NCI-H1105 treated with DMSO at 0.1 percent for 48 hours (cell line): ENCODE measurements at places on chromosomes 12 and 14.

DNA sequence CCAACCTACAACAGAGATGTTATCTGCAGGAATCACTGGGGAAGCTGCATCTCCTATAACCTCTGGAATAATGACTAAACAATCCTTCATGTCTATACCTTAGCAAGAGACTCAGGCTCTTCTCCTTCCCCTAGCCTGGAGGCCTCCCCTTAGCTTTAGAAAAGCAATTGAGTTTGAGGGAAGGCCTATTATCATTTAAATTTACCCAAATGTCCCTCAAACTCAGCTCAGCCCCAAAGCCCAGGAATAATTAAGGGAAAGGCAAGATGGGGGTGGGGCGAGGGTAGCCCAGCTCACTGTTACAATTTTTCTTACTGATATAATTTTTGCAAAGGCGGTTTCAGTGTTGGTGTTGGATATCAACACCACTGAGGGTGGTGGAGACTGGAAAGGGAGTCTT lies 151.4 kb upstream of the EEA1 start:
- no peak for DNase-seq

- no peak for DNase-seq
Observed at GRCh38 chr12:99558109-99558508, 89.4 kb upstream of the GARIN6 start.

- DNase-seq, result no peak
Observed at GRCh38 chr12:72368719-72369422, 96.7 kb downstream of the TRHDE start.

DNA sequence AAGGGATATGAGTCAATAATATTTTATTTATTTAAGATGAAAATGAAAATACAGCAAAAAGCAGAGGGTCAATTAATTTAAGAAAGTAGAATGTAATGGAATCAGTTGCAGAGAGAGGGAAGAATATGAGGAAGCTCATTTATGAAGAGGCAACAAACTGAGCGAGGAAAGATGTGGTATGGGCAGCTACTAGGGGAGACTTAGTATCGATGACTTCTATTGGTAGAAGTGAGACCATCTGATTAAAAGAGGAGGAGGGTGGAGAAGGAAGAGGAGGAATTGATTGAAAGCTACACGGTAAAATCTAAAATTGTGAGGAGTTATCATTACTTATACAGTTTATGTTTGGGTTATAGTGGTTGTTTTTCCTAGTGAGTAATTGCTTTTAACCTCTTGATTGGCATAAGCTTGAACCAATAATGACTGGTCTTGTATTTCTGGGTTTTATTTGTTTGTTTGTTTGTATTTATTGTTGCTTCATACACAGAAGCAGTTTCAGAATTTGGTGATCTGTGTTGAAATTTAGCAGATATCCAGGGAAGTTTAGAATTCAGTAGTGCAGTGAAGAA lies 121.0 kb downstream of the LRRIQ1 start:
- no peak for DNase-seq

GRCh38 chr14:33587791-33588190 lies 363.1 kb downstream of the EGLN3 start:
- no peak for DNase-seq

DNA sequence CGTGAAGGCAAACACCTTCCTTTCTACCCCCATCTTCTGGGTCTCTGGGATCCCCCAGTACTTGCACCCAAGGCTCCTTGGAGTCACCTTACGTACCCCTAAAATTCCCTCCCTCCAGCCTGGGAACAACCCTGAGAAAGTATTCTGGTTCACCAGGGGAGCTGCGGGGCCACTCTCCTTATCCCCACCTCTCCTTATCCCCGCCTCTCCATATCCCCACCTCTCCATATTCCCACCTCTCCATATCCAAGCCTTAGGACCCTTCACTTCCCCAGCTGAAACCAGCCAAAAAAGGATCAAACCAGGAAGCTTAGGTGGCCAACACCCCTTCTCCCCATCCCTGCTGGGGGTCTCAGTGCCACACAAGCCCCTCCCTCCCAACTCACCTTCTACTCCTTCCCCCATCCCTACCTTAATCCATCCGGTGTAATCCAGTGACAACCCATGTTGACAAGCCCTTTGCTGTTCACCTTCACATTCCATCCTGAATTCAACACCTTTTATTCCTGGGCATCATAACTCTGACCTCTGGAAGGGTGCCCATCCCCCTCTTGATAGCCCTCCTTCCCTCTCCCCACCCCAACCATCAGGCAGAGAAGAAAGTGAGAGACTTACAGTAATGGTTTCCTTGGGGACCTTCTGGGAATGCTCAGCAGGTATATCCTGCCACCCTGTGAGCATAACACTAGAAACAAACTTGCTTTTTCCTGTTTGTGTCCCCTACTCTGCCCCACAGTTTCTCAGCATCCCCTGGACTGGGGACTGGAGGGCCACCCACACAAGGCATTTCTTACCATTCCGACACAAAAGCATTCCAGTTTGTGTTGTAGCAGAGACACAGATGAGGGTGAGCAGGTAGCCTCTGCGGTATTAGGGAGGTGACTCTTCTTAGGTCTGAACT lies 1.6 kb upstream of the MSI1 start:
- DNase-seq, result no peak

GRCh38 chr12:109264095-109264942 lies 44.8 kb downstream of the FOXN4 start:
- peak; percentile 76 for DNase-seq

DNA sequence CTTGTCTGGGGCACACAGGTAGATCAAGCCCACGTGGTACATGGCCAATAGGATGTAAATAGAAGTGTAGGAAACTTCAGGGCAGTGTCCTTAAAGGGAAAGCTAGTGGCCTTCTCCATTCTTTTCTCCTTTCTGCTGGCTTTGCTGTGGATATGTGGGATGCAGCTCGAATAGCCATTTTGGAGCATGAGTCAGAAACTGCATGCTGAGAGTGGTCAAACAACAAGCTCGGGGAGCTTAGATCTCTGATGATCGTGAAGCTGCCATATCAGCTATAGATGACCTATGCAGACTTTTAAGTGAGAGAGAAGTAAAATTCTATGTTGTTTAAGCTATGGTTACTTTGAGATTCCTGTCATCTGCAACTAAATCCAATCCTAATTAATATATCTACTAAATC lies 241.3 kb upstream of the DAAM1 start:
- no peak for DNase-seq

DNA sequence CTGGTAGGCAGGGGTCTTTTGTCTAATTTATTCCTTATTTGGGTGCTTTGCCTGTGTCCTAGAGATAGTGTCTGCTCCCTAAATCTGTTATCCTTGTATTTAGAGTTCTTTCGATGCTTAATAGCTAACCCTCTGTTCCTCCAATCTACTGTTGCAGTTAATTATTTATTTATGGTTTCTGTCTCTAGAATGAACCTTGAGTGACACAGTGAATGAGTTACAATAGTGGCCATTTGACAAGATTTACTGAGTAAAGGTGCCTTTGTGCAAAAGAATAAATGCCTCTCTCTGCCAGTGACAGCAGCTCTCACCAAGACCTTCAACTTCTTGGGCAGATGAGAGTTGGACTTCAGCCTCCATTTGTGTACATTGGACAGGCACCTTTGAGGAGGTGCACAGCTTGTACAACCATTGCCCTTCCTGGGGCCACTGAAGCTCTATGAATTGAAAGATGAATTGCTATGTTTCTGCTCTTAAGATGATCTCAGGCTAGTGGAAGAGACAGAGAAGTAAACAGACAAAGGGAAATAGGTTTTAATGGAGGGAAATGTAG lies 165.9 kb downstream of the DERA start:
- no peak for DNase-seq

GRCh38 chr12:57477710-57478681 lies 1.7 kb downstream of the ARHGAP9 start:
- no peak for DNase-seq

DNA sequence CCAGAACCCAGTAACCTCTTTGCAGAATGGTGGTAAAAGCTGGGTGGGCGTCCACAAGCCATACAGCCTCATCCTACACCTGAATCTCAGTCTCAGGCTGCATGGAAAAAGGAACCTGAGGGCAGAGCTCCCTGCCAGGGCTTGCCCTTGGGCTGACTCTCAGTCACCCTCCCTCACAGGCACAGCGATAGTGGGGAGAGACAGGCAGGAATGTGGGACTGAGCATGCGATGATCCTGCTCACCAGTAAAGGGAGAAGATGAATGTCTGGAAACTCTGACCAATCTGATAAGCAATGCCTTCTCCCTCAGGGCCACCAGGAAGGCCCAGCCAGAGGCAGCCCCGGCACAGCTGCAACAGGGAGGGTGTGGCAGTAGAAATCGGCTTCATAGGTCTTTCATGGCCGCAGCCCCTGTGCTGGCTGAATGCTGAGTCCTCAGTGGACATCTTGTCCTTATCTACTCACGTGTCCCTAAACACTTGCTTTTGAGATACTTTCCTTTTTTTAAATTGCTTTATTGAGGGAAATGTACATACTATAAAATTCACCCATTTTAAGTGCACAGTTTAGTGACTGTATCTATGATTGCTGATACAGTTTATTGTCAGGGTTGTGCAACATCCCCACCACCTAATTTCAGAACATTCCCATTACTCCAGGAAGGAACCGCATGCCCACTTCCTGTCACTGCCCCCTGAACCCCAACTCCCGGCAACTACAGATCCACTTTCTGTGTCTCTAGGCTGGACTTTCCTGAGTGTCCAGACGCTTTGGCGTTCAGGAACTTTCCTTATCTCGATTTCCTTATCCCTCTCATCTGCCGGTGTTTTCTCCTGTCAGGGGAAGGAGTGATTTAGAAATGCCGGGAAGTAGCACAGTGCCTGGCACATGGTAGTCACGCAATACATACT lies 258.1 kb downstream of the PCNX1 start:
- DNase-seq, result no peak

GRCh38 chr14:24613747-24614146 lies 4.3 kb upstream of the GZMH start:
- no peak for DNase-seq

DNA sequence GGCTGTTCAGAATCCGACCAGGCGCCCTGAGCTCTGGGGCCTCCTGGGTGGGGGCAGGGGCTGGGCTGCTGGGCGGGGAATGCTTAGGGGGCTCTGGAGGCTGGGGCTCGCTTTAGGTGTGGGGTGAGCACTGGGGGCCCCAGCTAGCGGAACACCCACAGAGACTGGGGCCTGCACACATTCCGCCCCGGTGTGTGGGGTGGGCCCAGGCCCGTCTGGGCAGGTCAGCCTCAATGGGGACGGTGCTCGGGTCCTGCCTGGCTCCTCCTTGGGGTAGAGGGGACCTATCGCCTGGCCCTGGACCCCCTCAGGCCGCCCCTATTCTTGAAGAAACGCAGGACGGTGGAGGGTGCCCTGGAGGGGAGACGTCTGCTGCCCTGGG lies 364.8 kb downstream of the TMEM121 start:
- no peak for DNase-seq

- DNase-seq, result no peak
Observed at GRCh38 chr14:64507376-64508156, 3.0 kb downstream of the ZBTB1 start.

- no peak for DNase-seq
Observed at GRCh38 chr14:101520621-101521472, 40.4 kb upstream of the DIO3 start.

GRCh38 chr12:12718853-12719252 lies 1.7 kb downstream of the CDKN1B start:
- peak; percentile 59 for DNase-seq

DNA sequence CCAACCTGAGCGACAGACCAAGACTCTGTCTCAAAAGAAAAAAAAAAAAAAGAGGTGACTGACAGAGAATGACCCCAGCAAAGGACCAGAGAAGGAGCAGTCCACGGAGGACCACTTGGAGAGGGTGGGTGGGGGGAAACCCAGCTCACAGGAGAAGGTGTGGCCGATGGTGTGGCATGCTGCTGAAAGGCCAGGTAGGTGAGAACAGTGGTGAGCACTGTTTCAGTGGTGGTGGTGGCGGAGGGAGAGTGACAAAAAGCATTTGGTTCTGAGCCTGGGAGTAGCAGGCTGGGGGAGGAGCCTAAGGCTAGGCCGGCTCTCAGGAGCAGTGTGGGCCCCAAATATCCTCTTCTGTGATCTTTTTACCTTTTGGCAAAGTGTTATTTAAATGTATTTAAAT lies 63.8 kb downstream of the IRF2BPL start:
- no peak for DNase-seq

GRCh38 chr12:117742721-117743120 lies 226.1 kb downstream of the KSR2 start:
- DNase-seq, result no peak

DNA sequence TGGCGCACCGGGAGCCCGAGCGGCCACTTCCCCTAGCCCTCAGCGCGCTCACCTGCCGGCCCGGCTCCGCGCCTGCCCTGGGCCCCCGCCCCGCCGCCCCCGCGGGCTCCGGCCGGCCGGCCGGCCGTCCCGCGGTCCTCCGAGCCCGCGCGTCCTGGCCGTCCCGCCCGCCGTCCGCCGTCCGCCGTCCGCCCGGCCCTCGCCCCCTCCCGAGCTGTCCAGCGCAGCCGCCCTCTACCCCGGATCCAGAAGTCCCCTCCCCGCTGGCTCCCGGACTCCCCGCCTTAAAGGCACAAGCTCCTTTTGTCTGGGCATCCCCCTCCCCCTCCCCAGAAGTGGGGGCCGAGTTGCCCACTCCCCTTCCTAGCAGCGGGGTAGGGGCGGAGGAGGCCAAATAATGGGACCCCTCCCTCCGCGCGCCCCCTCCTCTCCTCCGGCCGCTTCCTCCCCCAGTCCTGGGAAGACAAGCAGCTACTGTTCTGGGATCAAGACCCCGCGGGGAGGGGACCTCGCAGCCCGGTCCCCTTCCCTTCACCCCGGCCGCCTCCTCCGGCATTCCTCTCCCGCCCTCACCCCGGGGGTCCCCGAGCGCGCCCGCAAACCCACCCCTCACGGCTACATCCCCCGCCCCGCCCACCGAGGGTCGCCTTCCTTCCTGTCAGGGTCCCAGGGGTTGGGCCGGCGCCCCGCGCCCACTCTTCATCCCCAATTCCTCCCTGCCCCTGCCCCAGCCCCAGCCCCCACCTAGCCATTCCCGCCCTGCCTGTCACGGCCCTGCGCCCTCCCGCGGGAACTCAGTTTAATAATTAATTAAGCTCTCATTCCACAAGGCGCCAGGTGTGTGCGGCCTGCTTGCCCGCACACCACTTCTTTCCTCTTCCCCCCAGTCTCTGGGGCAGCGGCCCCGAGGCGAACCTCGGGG lies at the start of gene ADCY6:
TSS of gene ADCY6 (minus strand) at position 236 of the 922 bp plus-strand sequence. CDS start 5,655 bp downstream, outside the sequence.
- DNase-seq, result peak; percentile 1

DNA sequence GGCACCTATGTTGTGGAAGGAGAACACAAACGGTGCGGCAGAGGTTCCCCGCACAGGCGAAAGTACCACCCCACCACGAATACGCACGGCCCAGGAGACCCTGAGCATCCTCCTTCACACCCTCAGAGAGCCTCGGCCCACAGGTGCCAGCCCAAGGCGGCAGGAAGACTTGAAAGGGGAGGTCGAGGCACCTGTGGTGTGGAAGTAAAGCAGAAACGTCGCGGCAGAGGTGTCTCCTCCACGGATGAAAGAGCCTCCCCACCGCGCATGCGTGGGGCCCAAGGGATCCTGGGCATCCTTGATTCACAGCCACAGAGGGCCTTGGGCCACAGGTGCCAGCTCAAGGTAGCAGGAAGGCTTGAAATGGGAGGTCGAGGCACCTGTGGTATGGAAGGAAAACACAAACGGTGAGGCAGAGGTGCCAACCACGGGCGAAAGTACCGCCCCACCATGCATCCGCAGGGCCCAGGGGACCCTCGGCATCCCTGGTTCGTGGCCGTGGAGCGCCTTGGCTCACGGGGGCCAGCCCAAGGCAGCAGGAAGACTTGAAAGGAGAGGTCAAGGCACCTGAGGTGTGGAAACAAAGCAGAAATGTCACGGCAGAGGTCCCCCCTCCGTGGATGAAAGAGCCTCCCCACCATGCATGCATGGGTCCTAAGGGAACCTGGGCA lies 380.1 kb downstream of the ALG10 start:
- DNase-seq, result no peak

- no peak for DNase-seq
Observed at GRCh38 chr12:116455540-116456329, 103.4 kb upstream of the MAP1LC3B2 start.

GRCh38 chr12:96120359-96121100 lies 73.6 kb upstream of the ELK3 start:
- DNase-seq, result no peak
